Activated CD4-positive, alpha-beta T cell treated with anti-CD3 and anti-CD28 coated beads, Interleukin-2, Interleukin-6, amounts not matched to agents 100 ng/mL and 50 ng/mL, durations not matched to agents 16 hours and 8 hours (primary cell): ENCODE measurements at places on chromosomes 1 and 21.
A peak's percentile ranks its signal among the peaks of the same experiment; 100 is the strongest.

- DNase-seq = no peak
Measured at GRCh38 chr1:153698020-153698922, 19.8 kb downstream of the NPR1 start.

GRCh38 chr1:218507355-218508002, 162.3 kb downstream of the TGFB2 start:
- DNase-seq = no peak

DNA sequence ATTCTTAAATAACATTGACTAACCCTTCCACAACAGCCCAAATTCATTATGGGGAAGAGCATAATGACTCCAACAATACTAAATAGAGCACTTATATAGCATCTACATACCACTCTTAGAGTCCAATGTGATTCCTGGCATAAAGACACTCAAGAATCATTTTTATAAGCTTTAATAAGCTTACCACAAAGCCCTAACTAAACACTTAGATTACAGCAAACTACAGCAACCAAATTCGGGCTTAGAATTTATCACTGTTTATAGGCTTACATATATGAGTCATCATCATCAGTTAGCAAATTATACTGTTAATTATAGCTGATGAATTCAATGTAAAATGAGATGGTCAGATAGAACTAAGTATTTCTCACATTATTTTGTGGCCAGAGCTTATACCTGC, 7.3 kb downstream of the SCYL3 start:
- DNase-seq = no peak

DNA sequence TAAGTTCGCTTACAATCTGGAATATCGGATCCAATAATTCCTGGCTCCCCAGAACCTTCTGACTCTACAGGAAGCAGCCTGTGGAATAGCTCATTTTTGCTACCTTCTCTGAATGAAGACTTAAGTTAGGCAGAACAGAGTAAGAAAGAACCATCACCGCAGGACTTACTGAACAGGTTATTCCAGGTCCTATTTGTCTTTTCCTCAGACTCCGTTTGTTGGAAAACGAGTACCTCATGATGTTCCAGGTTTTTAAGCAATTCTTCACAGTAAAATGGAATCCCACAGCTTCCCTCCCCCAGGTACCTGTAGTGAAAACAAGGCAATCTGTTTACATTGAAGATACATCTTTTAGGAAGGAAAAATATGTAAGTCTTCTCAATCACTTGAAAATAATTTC, 59.8 kb downstream of the ADCY10 start:
- no peak for DNase-seq

DNA sequence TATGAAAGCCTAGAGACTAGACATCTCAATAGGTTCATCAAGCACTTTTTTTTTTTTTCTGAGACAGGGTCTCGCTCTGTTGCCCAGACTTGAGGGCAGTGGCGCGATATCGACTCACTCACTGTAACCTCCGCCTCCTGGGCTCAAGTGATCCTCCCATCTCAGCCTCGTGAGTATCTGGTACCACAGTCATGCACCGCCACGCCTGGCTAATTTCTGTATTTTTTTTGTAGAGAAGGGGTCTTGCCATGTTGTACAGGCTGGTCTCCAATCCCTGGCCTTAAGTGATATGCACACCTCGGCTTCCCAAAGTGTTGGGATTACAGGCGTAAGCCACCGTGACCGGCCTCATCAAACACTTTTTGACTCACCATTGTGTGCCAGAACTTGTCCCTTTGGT, 613 bp upstream of the GPATCH4 start:
- no peak for DNase-seq

DNA sequence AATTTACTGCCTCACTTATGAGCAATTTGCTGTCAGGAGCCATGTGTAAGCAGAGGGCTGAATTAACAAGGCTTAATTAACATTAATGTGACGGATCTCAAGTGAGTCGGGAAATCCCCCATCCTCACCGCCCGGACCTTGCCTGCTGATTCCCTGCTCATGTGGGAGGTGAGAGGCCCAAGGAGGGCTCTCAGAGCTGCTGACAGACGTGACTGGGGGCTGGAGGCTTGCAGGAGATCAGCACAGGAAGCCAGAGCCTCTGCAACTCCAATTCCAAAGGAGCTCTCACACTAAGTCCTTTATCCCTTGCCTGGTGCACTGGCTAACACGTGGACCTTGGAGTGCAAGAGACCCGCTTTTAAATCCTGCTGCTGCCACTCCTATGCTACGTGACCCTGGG, 19.4 kb downstream of the LRP8 start:
- no peak for DNase-seq

- no peak for DNase-seq
Measured at GRCh38 chr1:6101826-6102531, 56.3 kb downstream of the KCNAB2 start.

DNA sequence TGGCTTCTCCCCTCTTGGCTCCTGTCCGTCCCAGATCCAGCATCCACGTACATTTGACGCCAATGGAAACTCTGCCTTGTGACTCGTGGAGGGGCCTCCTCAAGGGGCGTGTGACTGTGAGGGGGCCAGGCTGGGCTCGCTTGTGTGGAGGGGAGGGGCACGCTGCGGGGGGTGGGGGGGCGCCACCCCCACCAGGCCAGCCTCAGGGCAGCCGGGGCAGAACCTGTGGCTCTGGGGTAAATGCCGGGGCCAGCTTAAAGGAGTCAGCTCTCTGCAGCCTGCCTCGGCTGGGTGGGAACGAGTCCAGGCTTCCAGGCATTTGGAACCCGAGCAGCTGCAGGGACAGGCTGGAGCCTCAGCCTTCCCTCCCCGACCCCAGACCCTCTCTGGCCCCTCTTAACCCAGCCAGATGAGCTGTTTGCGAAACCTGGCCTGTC, 94.1 kb downstream of the SIK1 start:
- DNase-seq = no peak

DNA sequence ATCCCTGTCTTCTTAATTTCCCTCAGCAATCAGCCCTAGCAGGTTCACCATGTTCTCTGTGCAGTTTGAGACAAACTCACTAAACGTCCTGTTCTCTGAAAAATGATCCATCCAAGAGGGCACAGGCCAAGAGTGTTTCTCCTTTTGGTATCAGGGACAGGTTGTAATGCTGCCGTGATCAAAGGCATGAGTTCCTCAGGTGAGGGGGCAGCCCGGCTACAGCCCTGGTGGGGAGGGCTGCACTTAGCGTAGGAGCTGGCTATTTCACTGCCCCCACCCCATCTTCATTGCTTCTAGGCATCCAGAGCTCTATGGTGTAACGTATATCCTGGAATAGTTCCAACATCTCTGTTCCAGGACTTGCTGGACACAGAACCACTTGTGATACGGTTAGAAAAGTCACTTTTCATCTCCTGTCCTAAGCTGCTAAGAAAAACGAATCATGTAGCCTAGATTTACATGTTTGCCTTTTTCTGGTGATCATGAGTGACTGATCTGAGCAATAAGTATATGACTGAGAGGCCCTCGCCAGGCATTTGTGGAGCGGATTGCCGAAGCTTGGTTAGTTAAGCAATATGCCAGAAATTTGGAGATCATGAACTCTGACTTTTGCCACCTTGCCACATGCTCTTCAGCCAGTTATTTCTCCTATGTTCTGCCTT, 41.1 kb upstream of the SRP9 start:
- no peak for DNase-seq

DNA sequence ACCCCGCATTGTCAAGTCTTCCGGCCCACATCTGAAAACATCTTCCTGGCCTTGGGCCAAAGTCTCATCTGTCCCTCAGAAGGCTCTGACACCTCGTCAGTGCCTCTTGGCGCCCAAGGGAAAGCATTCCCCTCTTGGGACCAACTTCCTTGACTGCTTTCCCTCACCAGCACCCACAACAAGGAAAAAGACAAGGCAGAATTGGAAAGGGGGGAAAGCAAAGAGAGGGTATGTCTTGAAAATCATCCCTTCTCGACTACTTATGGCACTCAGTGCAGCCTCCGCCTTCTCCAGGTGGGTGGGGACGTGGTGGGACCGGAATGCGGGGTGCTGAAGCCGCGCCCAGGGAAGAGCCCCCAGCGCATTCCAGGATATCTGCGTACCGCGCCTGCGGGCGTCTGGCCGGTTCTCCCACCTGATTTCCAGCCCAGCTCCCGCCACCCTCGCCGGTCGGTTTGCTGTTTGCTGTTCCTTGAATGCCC, 554 bp upstream of the SLC39A1 start:
- no peak for DNase-seq

GRCh38 chr21:42337830-42338728, 12.7 kb downstream of the TFF2 start:
- DNase-seq = peak; percentile 78

DNA sequence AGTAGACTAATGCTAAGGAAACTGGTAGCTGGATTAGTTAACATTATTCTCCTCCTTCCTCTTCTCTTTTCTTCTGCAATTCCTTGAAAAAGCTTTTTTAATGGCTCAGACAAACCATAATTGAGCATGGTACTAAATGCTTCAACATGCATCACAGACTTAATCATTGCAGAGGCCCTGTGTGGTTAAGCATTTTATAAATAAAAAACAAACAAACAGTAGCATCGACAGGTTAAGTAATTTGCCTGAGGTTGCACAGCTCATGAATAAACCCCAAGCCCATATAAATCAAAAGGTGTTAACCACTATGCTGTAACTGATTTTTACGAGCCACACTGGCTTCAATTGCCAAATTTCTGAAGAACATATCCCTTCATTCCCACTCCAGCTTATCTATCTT, 462.1 kb downstream of the LMO4 start:
- no peak for DNase-seq

DNA sequence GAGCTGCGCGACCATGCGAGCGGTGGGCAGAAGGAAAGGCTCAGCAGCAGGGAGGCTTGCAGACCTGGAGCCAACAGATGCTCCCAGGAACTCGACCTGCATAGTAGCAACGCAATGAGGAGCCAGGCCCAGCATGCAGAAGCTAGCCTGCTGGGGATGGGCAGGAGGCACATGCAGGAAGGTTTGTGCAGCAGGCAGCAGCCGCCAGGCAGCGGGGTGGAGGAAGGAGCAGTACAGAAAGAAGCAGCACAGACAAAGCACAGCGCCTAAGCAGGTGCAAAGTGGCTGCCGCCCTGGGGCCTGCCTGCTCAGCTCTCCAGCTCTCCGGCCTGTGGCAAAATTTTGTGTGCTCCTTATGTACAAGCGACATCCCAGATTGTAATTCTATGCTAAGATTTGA, 213.5 kb upstream of the MAP1LC3C start:
- DNase-seq = no peak

GRCh38 chr1:183105449-183105848, 80.6 kb upstream of the LAMC2 start:
- no peak for DNase-seq

DNA sequence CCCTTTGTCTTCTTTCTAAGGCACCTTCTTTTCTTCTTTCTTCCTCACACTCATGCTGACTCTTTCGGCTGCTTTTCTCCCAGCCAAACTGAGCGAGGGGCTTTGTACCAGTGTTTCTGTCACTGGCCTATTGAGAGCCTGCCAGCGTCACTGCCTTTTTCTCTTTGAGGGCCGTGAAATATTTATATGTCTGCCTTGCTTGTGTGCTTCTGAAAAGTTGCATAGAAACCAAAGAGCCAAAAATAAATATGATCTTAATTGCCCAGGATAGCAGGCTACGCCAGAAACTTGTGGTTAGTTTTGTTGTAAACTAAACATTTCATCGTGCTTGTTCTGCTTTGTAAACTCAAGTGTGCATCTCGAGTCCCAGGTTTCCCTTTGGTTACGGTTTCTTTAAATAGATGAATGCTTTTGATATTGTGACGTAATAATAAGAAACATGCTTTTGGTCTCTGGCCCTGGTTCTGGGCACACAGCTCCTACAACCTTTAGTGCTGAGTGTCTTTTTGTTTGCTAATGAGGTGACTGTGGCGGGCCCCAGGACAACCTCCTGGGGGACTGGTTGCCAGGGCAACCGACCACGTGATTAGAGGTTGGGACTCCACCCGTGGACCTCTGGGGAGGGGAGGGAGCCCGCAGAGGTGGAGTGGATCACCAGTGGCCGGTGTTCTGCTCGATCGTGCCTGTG, 10.8 kb downstream of the SLC37A1 start:
- DNase-seq = no peak

DNA sequence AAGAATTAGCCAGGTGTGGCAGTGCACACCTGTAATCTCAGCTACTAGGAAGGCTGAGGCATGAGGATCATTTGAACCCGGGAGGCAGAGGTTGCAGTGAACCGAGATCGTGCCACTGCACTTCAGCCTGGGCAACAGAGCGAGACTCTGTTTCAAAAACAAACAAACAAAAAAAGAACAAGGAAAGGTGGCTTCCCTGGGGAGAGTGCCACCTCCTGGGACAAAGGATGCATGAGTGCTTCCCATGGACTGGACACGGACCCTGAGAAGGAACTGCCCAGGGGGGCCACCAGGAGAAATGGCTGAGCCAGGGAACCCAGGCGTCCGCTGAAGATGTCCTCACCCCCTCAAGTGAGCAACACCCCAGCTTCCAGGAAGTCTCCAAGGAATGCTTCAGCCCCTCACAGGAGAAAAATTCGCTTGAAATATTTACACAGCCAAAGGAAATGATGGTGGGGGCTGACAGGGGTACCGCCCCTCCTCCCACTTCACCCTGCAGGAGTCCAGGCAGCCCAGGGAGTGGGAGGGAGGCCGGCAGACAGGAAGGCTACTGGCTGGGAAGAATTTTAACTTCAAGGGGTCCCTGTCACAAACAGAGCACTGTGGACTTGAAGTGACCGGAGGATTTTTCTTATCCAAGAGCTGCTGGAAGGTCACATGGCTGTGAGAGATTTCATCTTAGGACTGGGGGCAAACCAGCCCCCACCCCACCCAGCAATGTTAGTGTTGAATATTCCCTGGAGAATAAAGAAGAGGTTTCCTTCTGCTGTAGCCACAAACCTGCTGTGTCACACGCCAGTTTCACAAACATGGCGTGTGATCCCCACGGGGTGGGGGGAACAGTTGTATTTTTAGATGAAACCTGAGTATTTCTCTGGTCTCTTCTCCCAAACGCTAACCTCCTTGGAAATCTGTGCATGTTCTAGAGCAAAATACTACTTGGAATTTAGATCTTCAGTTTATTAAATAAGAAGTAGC, 90.8 kb upstream of the SLC25A33 start:
- no peak for DNase-seq

GRCh38 chr1:162192763-162193162, 123.3 kb downstream of the NOS1AP start:
- DNase-seq = no peak

DNA sequence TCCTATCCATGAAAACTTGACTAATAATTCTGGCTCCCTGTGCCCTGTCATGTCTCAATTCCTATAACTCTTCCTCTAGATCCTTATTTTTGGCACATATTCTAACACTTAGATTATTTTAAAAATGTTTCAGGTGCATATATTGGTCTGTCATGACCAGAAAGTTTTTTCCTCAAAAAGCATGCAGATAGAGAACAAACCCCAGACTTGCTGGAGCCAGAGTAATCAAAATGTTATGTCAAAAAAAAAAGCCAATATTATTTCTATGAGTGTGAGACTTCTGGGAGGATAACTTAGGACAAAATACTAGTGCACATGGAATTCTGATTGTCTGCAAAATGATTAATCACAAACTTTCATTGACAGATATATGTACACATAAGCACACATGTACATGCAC, 135.1 kb upstream of the MROH9 start:
- no peak for DNase-seq

GRCh38 chr1:244022864-244023440, 28.1 kb upstream of the ZBTB18 start:
- DNase-seq = no peak
